ENCODE measurements at places on chromosomes 1 and 21.

- no peak for DNase-seq
Observed at GRCh38 chr1:69929308-69930057, 275.9 kb downstream of the LRRC40 start.

DNA sequence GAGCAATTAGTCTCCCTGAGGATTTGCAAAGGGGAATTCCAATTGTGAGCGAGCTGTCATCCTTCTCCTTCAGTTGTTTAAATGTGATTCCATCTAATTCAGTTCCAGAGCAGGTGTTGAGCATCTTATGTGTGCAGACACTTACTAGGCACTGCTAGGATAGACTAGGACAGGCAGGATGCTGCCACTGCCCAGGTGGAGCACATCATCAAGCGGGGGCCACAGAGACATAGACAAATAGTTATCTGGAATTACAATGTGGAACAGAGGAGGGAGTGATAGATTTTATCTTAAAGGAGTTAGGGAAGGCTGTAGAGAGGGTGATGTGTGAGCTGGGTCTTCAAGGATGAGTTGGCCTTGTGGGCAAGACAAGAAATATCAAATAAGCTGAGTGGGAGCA lies 55.9 kb downstream of the CDC7 start:
- DNase-seq: no peak

- DNase-seq: no peak
Observed at GRCh38 chr1:80633947-80634706, 1166.6 kb upstream of the ADGRL2 start.

DNA sequence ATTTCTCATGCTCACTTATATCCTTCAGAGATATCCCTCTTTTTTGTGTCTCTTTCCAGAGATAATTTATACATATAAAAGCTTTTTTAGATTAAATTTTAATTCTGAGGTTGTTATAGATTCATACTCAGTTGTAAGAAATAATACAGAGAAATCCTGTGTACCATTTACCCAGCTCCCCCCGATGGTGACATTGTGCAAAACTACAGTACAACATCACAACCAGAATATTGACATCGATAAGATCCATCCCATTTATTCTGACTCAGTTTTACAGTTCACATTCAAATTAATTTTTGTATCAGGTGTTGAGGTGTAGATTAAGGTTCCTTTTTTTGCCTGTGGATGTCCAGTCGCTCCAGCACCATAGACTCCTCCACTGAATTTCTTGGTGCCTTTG lies 14.3 kb downstream of the DMRTB1 start:
- no peak for DNase-seq

DNA sequence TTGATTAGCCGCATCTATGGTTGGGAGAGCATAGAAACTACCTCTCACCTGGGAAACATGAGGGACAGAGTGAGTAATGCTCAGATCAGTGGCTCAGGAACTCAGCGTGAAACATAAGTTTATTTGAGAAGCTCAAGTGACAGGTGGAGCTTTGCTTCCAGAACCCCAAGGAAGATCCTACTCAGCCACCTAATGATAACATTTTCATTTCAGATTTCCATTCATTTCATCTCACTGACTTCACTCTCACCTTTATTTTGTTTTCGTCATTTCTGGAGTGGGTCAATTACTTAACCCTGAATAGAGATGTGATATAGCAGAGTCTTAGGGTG lies 145.5 kb upstream of the DUSP10 start:
- no peak for DNase-seq

DNA sequence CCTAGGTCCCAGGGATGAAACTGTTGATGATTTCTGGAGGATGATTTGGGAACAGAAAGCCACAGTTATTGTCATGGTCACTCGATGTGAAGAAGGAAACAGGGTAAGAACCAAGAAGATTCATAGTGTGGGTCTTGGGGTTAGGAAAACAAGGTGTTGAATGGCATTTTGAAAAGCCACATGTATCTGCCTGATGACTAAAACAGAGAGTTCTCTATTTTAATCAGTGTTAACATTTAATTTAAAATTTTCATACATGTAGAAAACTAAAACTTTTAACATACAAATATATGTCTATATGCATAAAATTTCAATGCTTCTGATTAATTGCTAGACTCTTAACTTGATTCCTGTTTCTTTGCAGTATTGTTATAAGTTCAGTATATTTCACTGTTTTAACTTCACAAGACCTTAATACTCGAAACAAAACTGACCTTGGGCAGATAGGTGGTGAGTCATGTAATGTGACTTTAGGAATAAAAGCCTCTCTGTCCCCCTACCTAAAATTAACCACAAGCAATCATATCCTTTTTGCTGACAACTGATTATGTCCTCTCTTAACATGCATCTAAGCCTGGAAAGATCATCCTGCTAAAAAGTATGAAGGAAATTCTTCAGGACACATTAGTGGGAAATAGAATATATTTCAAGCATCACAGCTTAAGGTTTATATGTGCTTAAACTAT lies 95.6 kb downstream of the PTPRC start:
- no peak for DNase-seq

GRCh38 chr21:15308333-15308732 lies 243.5 kb upstream of the NRIP1 start:
- no peak for DNase-seq

GRCh38 chr1:241870336-241870735 lies 22.3 kb downstream of the EXO1 start:
- DNase-seq: no peak
